ENCODE measurements at places on chromosomes 1 and 21.

- no peak overlapping the region for H3K27ac ChIP-seq
- no peaks in the 10 kb centered on the region for H3K36me3 ChIP-seq
- no peak overlapping the region for H3K4me3 ChIP-seq
- no peak for DNase-seq
- H3K4me1 ChIP-seq, result peaks cover 31% of the 10 kb centered on the region
Measured at GRCh38 chr1:211942583-211942982, 92.8 kb downstream of the INTS7 start.

- no peak for DNase-seq
- H3K27me3 ChIP-seq, result no peaks in the 10 kb centered on the region
- H3K4me3 ChIP-seq, result no peak overlapping the region
- peaks cover 81% of the 10 kb centered on the region for H3K4me1 ChIP-seq
Measured at GRCh38 chr1:21338573-21339355, 48.5 kb upstream of the ECE1 start.

GRCh38 chr1:207156095-207156494 is 52.1 kb downstream of the C4BPA start:
- peaks cover 20% of the 10 kb centered on the region for H3K36me3 ChIP-seq
- no peak overlapping the region for H3K27ac ChIP-seq

DNA sequence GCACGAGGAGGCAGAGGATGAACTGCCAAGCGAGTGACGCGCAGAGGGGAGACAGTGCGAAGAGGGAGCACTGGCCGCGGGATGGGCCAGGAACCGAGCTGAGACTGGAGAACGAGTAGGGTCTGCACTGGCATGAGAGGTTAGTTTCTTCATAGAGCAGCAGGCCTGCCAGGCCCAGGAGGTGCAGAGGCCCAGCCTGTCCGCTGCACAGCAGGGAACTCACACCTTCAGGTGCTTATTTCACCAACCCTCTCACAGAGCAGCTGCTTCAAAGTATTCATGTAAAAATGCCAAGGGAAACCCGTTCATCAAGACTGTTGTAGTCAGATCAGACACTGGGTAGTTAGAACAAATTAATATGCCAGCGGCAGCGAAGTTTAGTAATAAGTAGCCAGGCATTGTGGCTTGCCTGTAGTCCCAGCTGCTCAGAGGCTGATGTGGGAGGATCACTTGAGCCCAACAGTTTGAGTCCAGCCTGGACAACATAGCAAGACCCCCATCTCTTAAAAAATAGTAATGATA is 144.5 kb downstream of the SLC45A1 start:
- peak overlapping the region; percentile 37 for H3K27ac ChIP-seq
- no peak for DNase-seq
- H3K27me3 ChIP-seq, result no peaks in the 10 kb centered on the region
- peaks cover 12% of the 10 kb centered on the region for H3K36me3 ChIP-seq
- no peak overlapping the region for H3K4me3 ChIP-seq

- no peaks in the 10 kb centered on the region for H3K27me3 ChIP-seq
- peaks cover 49% of the 10 kb centered on the region for H3K4me1 ChIP-seq
- no peak overlapping the region for H3K27ac ChIP-seq
- H3K36me3 ChIP-seq, result peaks cover 2% of the 10 kb centered on the region
- no peak overlapping the region for H3K4me3 ChIP-seq
- DNase-seq, result no peak
Measured at GRCh38 chr1:42318601-42319000, 16.4 kb downstream of the FOXJ3 start.

DNA sequence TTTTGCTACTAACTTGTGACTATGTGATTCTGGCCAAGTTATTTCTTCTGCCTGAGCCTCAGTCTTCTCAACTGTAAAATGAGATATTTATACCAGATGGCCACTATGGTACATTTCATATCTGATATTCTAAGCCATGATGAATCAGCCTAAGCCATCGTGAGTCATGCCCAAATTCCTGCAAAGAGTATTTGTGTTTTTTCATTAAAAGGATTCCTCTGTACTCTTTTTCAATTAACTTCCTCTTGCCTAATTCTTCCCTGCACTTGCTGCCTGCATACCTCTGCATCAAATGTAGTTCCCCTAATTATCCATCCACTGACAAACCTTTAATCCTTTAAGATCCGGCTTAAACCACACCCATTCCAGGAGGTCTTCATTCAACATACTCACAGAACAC is 575.1 kb upstream of the BEND5 start:
- no peaks in the 10 kb centered on the region for H3K27me3 ChIP-seq
- no peak overlapping the region for H3K27ac ChIP-seq
- no peaks in the 10 kb centered on the region for H3K36me3 ChIP-seq
- no peaks in the 10 kb centered on the region for H3K4me1 ChIP-seq

GRCh38 chr1:6634371-6635052 is 9.8 kb downstream of the THAP3 start:
- H3K4me1 ChIP-seq, result peaks cover 2% of the 10 kb centered on the region
- H3K4me3 ChIP-seq, result no peak overlapping the region
- H3K36me3 ChIP-seq, result peaks cover 28% of the 10 kb centered on the region
- H3K27ac ChIP-seq, result no peak overlapping the region
- no peaks in the 10 kb centered on the region for H3K27me3 ChIP-seq

DNA sequence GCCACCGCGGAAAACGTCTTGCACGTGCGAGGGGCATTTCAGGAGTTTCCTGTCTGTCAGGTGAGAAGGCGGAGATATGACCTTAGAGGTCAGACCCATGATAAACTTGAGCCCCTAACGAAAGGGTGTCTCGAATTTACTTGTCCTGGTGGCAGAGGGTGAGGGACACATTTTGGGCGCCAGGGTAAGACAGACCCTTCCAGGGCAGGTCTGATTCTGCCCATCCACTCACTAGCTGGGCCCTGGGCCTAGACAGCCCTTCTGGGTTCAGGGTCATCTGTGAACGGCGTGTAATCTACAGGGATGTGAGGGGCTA is 395 bp upstream of the CSRP1 start:
- H3K27ac ChIP-seq, result peak overlapping the region; percentile 76
- peaks cover 13% of the 10 kb centered on the region for H3K36me3 ChIP-seq
- H3K4me3 ChIP-seq, result peak overlapping the region; percentile 77
- no peaks in the 10 kb centered on the region for H3K27me3 ChIP-seq
- H3K4me1 ChIP-seq, result peaks cover 26% of the 10 kb centered on the region

DNA sequence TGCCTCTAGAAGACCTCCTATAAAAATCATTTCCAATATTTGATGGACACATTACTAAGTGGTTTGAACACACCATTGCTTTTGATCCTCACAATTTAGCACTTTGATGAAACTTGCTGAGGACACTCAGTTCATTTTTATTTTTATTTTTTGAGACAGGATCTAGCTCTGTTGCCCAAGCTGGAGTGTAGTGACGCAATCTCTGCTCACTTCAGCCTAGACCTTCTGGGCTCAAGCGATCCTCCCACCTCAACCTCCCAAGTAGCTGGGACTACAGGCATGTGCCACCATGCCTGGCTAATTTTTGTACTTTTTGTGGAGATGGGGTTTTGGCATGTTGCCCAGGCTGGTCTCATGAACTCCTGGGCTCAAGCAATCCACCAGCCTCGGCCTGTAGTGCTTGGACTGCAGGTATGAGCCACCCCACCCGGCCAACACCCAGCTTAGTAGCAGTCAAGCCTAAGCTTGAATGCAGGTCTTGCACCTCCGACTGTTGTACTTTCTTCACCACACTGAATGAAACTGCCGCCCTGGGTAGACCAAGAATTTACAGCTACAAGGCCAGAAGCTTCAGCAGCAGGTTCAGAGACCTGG is 24.8 kb upstream of the ATP2B4 start:
- H3K4me1 ChIP-seq, result peaks cover 3% of the 10 kb centered on the region
- no peak for DNase-seq
- peaks cover 12% of the 10 kb centered on the region for H3K27me3 ChIP-seq
- no peak overlapping the region for H3K4me3 ChIP-seq
- H3K27ac ChIP-seq, result no peak overlapping the region

DNA sequence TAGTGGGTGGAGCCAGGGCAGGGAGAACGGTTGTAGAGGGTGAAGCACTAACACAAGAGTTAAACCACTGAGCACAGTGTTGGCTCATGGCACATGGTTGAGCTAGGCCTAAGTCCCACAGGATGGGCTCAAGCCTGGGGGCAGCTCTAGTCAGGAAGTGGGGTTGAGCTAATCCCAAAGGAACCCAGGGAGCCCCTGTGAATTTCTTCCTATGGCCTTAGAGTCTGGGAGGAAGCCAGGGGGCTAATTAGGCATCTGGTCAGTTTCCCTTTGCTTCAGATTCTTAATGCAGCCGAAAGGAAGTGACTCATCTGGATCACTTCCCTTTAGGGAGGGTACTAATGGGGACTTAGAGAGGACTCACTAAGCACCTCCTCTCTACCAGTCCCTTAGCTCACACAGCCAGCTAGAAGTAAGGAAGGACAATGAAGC is 10.1 kb downstream of the CFAP45 start:
- H3K4me3 ChIP-seq, result no peak overlapping the region
- H3K36me3 ChIP-seq, result peaks cover 3% of the 10 kb centered on the region
- peaks cover 33% of the 10 kb centered on the region for H3K4me1 ChIP-seq

DNA sequence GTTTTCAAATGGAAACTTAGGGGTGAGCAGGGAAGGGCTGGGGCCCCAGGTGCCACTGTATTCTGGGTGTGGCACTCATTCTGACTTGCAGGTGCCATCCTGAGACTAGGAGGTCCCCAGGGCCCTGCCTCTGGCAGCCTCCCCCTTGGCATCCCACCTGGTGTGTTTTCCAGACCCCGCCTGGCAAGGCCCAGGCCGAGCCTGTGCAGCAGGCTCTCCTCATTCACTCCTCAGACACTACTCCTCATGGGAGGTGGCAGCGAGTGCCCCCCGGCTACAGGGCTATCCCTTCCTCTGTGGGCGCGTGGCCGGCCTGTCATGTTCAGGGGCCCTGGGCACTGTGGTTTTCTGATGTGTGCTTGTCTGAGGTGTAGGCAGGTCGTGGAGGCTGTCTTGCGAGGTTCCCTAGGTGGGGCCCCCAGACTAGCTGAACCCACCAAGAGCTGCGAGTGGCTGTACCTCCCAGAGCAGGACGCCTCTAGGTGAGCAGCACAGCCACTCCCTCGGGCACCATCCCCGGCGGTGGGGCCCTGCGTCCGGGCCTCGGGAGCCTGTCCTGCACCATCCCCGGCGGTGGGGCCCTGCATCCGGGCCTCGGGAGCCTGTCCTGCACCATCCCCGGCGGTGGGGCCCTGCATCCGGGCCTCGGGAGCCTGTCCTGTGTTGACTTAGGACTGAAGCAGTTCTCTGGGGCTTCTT is 13.2 kb downstream of the SLX9 start:
- peaks cover 38% of the 10 kb centered on the region for H3K4me1 ChIP-seq
- peaks cover 43% of the 10 kb centered on the region for H3K36me3 ChIP-seq
- no peak for DNase-seq
- H3K4me3 ChIP-seq, result no peak overlapping the region

DNA sequence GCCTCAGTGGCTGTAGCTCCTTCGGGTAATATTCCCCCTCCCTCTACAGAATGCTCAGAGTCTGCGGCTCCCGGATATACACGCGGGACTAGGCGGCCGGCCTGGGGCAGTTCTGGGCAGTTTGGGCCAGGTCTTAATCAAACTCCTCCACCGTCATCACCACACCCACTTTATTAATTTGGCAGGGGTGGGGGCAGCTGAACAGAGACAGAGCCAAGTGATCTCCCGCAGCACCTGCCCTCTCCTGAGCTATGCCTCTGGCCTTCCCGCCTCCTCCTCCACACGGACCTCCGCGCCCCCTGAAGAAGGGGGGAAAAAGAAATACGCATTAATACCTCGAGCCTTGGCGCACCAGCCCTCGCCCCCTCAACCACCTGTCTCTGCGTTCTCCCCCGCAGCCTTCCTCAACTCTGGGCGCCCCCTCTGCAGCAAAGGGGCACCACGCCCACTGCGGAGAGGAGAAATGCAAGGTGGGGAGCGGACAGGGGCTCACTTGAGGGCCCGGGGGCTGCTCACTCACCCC is 42.6 kb downstream of the CD34 start:
- H3K36me3 ChIP-seq, result peaks cover 26% of the 10 kb centered on the region
- no peak for DNase-seq
- H3K4me3 ChIP-seq, result peak overlapping the region; percentile 93

GRCh38 chr1:167076136-167076710 is 14.0 kb downstream of the GPA33 start:
- DNase-seq, result no peak
- H3K27ac ChIP-seq, result no peak overlapping the region
- no peaks in the 10 kb centered on the region for H3K36me3 ChIP-seq

DNA sequence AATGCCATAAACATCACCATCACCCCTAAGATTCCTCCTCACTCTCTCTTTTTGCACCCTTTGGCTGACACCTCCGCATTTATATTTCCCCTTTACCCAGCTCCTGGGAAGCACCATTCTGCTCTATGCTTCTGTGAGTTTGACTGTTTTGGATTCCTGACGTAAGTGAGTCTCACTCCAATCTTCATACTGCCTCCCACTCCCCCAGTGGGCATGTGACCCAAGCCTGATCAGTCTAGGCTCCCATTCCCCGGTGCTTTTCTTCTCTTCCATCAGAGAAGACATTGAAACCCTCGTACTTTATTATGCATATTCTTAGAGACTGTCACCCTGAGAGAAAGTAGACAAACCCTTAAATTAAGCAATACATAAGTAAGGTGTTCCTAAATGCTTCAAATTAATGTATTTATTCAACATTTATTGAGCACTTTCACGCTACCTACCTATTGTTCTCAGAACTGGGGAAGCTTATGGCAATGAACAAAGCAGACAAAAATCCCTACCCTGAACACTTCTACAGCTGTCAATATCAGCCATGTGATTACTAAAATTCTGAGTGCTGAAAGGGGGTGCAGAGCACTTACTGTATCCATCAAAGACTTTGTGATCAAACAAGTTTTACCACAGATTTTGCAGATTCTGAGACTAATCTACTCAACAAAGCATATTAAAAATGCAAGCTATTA is 43.4 kb upstream of the DIPK1A start:
- DNase-seq, result no peak
- no peak overlapping the region for H3K27ac ChIP-seq
- no peaks in the 10 kb centered on the region for H3K27me3 ChIP-seq
- H3K4me1 ChIP-seq, result peaks cover 13% of the 10 kb centered on the region
- no peaks in the 10 kb centered on the region for H3K36me3 ChIP-seq
- H3K4me3 ChIP-seq, result no peak overlapping the region

DNA sequence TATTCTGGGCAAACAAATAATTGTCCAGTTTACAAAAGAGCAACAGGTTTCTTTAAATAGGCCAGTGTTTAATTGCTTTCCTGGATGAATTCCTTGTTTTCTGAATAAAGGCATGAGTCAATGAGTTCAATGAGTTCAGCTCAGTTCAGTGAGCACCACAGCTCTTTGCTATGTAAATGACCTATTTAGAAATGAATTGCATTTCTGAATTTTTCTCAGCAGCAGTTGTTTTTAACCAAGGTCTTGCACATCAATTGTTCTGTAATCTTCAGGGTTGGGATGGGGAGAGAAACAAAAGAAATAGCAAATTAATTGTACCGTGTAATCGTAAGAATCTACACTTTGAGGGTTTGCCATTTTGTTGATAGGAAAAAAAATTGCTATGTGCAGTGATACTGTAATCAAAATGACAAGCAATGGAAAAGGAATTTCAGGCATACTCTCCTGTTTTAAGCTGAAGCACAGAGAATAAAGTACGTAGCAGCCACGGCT is 45.7 kb downstream of the MIS18A start:
- DNase-seq, result no peak
- H3K27ac ChIP-seq, result no peak overlapping the region
- peaks cover 4% of the 10 kb centered on the region for H3K27me3 ChIP-seq
- H3K36me3 ChIP-seq, result no peaks in the 10 kb centered on the region
- H3K4me1 ChIP-seq, result no peaks in the 10 kb centered on the region
- H3K4me3 ChIP-seq, result no peak overlapping the region
